ENCODE measurements at places on chromosomes 3 and 15. TPM values are rescaled to one million over a fixed set of nuclear protein-coding genes. Genes with fewer than 3 reads are reported as not detected.

DNA sequence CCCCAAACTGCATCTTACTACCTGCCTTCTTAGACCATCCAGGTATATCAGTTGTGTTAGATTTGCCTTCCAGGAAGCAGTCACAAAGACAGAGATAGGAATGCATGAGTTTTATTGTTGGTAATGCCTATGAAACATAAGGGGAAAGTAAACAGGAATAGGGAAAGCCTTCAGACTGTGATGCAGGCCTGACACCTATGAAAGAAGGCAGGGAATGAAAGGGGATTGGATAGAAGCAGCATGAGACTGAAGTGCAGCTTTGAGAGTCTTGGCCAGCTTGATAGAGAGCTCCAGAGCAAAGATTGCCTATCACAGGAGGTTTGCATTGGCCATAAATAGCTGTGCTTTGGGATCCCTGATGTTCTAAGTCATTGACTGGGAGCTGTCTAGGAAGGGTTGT lies 15.9 kb upstream of the HHLA2 start:
- no peak for DNase-seq
- H3K4me1 ChIP-seq: no peaks in the 10 kb centered on the region
- H3K27me3 ChIP-seq: no peaks in the 10 kb centered on the region
- no peak overlapping the region for H3K27ac ChIP-seq
- no peaks in the 10 kb centered on the region for H3K36me3 ChIP-seq
- H3K4me3 ChIP-seq: no peak overlapping the region

GRCh38 chr3:114355653-114356052 lies 61.8 kb downstream of the TIGIT start:
- no peaks in the 10 kb centered on the region for H3K27me3 ChIP-seq
- DNase-seq: no peak
- H3K4me1 ChIP-seq: no peaks in the 10 kb centered on the region
- no peaks in the 10 kb centered on the region for H3K36me3 ChIP-seq
- no peak overlapping the region for H3K4me3 ChIP-seq
- no peak overlapping the region for H3K27ac ChIP-seq

- peaks cover 23% of the 10 kb centered on the region for H3K4me1 ChIP-seq
- H3K27ac ChIP-seq: no peak overlapping the region
- no peak for DNase-seq
- H3K27me3 ChIP-seq: no peaks in the 10 kb centered on the region
These were observed 136.1 kb upstream of the UBE2E1 start for GRCh38 chr3:23669541-23670255.

The SENP7 gene
- total RNA-seq: 11.2 TPM

GRCh38 chr3:109117939-109118338 lies at the start of gene MORC1:
Gene MORC1, minus strand, starts transcription at chr3:109118134. Its CDS starts 75 bp downstream, at chr3:109118059.
- H3K4me3 ChIP-seq: no peak within 1 kb of the TSS
- H3K27me3 ChIP-seq: no peaks in the 10 kb centered on the region
- DNase-seq: no peak
- no peaks in the 10 kb centered on the region for H3K4me1 ChIP-seq
- no peaks in the 10 kb centered on the region for H3K36me3 ChIP-seq

All from osteoblast (primary cell).